ENCODE measurements at places on chromosomes 12 and 14.

GRCh38 chr12:98149270-98149669 lies 366.1 kb upstream of the TMPO start:
- no peak for DNase-seq

- no peak for DNase-seq
Measured at GRCh38 chr14:102201353-102201738, 61.6 kb downstream of the WDR20 start.

DNA sequence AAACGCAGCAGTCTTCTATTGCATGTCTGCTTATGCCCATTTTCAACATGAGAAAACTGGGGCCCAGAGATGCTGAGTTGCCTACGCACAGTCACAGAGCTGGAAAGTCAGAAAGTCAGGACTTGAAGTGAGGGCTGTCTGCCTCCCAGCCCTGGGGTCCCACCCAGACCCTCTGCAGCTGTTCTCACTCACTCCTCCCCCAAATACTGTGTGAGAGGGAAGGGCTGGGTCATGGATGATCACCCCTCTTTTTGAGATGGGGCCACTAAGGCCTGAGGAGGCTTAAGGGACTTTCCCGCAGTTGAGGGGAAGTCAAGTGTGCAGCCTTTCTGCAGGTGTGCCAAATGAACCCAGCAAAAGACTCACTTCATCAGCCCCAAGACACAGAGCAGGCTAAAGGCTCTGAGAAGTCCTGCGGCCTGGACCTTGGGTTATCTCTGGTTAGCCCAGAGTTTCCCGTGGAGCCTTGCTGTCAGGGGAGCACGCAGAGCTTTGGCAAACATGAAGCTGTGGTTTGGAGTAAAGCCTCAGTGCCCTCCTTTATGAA lies 18.7 kb downstream of the DTX1 start:
- no peak for DNase-seq

DNA sequence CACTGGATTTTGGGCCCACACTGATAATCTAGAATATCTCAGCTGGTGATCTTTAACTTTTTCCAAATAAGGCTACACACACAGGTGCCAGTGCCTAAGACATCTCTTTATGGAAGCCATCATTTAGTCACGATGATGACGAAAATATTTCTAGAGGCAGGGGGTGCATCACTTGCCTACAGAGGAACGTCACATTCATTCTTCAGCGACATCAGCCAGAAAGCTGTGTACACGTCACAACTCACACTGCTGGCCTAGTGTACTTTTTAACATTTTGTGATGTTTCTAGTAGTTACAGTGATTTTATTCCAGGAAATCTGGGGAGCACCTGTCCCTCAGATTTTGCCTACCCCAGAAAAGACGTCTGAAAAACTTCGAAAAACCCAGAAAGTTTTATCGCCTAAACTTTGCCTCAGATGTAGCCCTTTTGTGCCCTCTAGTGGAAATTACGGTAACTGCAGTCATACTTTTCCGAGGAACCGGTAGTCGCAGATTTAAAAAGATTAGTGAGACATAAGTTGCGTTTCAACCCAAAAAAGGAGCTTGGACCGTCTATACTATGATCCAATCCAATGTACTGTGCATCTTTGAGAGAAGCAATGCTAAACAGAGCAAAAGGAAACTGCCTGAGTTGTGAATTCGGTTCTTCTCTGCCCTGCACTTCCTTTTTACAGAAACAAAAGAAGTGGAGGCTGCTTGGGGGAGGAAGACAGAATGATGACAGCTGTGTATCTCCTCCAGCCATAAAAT lies 64.3 kb upstream of the STON2 start:
- peak; percentile 67 for DNase-seq

DNA sequence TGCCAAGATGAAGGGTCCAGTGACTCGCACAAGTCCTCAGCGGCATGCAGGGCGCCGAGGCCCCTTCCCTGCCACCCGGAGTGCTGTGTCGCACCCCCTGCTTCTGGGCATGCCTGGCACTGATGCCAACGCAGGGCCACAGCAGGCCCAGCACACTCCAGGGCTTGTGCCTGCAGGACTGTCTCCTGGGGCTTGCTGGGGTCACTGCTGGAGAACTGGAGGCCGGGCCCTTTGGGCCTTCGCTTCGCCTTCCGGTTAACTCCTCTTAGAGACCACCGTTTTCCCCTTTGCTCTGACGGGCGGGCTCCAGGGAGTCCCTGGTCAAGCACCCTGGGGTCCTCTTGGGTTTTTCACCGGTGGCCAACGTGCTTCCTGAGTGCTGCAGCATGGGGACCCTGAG lies 79.6 kb downstream of the WDR20 start:
- DNase-seq, result no peak

DNA sequence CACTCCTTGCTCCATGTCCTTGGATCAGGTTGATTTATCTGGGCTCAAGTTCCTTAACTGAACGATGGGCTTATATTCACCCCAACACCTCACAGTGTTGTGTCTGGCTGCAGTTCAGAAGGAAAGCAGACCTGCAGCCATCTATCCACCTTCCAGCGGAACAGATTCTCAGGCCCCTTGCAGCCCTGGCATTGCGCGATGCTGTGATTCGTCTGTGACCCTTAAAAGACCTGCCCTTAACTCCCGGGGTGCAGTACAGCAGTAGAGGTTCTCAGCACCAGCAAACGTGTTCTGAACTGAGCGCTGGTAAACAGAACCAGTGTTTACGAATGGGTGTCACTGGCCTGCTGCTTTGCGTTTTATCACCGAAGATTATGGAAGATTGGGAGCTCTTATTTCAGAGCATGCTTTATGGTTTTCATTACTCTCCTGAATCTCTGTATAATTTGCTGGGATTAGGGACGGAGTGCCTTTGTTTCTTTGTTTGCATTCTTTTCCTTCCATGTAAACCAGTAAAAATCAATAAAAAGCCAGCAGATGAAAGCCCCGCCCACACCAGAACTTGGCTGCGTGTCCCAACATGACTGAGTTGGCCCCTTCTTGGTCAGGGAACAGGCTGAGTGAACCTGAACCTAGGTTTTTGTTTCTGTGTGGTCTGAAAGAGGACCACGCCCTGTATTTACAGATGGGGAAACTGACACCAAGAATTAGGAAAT lies 286.7 kb upstream of the CRY1 start:
- no peak for DNase-seq

GRCh38 chr12:89476904-89477595 lies 47.5 kb downstream of the GALNT4 start:
- no peak for DNase-seq

- no peak for DNase-seq
Measured at GRCh38 chr14:44576356-44576755, 69.3 kb upstream of the FSCB start.
